ENCODE measurements at places on chromosomes 6 and 20.

- DNase-seq = no peak
Measured at GRCh38 chr20:23100720-23101107, 14.6 kb upstream of the CD93 start.

DNA sequence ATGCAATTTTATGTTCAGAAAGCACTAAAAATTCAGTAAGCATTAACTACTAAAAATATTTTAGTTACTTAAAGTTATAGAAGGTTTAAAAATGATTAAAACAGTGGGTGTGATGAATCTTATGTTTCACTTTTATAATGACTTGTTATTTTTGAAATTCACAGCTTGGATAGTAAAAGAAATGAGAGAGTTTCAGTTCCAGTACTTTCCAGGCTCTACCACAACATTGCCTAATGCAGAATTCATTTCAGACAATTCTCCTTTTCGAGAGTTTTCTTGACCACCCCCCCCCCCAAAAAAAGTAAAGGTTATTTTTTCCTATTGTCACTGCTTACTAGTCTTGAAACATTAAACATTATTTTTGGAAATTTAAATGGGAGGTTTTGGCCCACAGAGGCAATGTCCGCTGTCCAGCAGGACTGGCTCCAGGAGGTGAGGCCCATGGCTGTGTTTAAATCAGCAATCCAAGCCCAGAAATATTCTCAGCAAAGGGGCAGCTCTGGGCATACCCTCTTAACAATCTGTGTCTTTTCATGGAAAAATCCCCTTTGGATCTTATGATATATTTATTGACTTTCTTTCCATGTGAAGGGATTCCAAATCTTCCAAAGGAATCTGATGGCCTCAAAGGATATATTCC is 519.9 kb downstream of the MAFB start:
- no peak for DNase-seq

DNA sequence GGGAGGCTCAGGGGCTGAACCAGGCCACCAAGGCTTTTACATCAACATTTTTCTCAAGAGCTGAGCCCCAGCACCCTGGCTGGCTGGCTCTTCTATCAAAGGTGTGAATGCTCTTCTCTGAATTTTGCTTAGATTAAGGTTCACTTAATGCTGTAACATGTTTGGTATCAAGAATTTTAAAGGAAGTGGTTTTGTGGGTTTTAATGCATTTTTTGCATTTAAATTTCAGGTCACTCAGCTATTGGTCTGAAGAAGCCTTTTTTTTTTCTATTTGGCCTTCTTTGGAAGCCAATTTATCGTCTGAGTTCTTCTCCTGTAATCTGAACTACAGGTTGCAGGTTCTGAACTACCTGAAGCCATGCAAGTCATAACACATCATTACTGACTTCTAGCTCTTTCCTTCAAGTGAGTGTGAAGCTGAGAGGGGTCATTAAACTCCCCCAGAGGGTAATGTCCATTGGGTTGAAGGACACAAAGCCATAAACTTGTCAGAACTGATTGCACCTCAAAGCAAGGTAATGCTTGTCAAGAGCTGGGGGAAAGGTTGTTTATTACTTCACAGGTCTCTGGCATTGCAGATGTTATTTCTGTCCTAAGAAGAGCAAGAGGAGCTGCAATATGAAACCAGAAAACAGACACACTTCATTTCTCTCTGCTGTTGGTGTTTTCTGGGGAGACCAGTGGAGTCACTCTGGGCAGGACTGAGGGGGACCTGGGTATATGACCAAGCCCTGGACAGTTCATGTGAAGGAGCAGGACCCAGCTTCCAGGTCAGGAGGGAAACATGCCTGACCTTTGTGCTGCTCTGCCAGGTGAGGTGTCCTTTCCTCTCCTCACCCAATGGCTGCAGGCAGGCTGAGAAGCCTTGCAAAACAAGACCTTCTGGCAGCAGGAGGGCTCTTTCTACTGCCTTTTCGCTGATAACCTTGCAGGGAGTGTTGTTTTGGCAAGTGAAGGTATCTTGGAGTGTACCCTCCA is 26.1 kb upstream of the NEDD9 start:
- no peak for DNase-seq

DNA sequence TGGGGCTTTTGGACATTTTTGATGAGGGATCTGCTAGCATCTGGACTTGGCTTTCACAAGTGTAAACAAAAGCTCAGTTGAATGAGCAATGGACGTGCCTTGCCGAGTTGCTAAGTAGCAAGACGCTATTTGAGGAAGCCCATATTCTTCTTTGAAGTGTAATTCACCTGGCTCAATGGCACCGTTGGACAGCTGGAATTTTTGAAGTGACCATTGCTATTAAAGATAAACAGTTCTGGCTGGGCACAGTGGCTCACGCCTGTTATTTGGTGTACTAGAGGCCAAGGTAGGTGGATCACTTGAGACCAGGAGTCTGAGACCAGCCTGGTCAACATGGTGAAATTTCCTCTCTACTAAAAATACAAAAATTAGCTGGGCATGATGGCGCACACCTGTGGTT is 88.8 kb upstream of the SOX4 start:
- DNase-seq = no peak

- no peak for DNase-seq
Measured at GRCh38 chr6:26044140-26045064, 42.8 kb upstream of the HFE start.

DNA sequence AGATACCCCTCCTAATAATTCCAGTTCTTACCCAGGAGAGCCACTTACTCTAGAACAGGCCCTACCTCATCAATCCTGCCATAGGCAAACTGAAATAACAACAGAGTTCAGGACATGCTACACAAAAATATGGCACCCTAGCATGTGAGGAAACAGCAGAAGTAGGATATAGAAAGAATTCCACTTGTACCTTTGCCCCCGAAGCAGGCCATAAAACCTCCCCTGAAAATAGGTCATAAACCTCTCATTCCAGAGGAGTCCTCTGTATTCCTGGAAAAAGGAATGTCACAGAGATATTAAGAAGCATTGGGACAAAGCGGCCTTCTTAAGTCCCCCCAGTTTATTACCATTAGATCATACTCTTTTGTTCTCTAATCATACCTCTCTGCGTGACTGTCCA is 504.3 kb upstream of the MARCKS start:
- peak; percentile 11 for DNase-seq

DNA sequence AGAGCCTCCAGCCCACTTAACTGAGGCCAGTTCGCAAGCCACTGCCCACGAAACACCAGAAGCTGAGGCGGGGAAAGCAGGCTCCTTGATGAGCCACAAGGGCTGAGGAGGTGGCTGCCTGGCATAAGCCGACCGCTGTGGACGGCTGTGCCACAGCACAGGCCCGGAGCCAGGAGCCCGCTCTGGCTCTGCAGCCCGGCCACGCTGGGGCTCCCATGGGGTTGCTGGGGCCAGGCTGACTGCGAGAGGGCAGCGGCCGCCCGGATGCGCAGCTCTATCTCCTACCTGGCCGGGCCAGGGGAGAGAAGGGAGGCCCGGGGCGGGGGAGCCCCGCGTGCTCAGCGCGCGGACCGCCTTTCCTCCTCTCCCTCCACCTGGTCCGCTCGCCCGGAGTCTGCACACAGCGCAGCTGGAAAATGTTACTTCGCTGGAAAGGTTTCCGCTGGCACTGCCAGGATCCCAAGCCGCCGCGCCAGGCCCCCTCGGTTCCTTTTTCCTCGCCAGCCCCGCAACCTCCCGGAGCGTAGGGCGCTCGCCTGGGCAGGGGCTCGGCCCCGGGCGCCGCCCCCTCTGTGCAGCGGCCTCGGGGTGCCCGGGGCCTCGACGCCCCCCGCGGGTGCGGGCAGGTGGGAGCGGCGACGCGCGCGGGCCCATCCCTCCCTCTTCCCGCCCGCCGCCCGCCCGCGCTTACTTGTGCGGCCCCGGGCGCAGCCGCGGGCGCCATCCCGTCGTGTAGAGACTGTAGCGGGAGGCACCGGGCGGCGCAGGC is 657 bp downstream of the EMILIN3 start:
- no peak for DNase-seq

GRCh38 chr6:22949967-22950366 is 380.6 kb downstream of the HDGFL1 start:
- no peak for DNase-seq

DNA sequence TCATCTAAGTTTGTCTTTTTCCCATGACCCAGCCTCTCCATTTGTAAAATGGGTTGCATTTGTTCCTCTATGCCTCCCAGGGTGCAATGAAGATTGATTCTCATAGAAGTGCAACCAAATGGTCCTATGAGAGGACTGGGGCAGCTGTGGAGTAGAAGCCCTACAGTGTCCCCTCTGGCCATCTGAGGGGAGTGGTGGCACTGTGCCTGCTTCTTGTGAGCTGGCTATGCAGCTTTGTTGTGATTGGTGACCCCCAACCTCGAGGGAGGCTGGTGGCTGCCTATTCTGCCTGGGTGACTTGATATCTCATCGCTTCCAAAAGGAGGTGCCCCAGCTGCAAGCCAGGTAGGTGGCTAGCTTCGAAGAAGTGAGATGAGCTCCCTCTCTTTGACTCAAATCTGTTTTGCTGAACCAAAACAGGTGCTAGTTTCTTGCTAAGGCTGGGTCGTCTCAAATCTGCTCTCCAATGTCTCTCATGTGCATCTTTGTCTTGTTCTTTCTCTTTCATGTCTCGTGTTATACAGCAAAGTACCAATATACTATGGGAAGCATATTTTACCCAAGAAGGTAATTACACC is 33.9 kb downstream of the TXLNB start:
- DNase-seq = no peak

GRCh38 chr20:10523443-10523842 is 88.3 kb downstream of the SLX4IP start:
- DNase-seq = no peak

- DNase-seq = peak; percentile 65
Measured at GRCh38 chr20:43658069-43658722, 8.7 kb upstream of the MYBL2 start.

GRCh38 chr20:19850198-19850533 is 92.1 kb downstream of the RIN2 start:
- DNase-seq = no peak

DNA sequence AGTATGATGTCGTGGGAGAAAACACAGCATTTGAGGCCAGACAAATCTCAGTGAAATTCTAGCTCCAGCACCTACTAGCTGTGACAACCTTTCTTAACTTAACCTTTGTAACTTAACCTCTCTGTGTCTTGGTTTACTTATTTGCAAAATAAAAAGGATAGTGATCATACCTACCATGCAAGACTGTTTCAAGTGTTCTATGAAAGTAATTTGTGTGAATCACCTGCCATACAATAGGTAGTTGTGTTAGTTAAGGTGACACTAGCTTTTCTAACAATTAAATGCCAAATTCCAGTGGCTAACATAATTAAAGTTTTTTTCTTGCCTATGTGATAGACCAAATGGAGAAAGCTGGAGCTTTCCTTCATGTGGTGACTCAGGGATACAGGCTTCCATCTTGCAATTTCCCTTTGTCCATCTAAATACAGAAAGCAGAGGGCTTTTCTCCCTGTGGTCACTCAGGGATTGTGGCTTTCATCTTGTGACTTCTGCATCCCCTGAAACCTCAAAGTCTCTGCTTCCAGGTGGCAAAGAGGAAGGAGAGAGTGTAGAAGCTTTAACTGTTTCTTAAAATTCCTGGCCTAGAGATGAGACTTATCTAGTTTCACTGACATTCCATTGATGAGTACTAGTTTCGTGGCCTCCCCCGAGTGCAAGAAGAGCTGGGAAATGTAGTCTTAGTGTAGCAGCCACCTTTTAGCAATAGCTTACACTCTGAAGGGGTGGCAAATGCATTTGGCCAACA is 311.4 kb downstream of the CLIC5 start:
- no peak for DNase-seq

GRCh38 chr6:63731930-63732329 is 96.3 kb downstream of the PHF3 start:
- no peak for DNase-seq

DNA sequence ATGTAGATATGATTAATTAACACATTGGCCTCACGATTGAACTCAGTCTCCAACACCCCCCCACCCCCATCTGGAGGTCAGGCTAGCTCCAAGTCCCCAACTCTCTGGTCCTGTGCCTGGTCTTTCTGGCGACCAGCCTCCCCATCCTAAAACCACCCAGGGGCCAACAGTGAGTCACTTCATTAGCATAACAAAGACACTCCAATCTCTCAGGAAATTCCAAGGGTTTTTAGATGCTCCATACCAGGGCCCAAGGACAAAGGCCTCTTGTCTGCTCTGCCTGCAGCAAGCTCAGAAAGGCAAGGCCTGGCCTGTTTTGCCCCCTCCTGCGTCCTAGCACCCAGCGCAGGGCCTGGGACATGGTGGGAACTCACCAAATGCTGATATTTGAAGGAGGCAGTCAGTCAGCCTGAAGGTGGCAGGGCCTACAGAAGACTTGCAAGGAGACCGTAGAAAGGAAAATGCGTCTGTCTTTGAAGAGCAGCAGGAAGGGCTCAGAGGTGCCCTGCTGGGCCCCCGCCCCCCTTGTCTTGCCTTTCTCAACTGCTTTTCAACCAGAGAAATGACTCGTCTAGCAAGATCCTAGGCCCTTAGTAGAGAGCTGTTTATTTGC is 184.7 kb downstream of the CDH4 start:
- DNase-seq = peak; percentile 88

DNA sequence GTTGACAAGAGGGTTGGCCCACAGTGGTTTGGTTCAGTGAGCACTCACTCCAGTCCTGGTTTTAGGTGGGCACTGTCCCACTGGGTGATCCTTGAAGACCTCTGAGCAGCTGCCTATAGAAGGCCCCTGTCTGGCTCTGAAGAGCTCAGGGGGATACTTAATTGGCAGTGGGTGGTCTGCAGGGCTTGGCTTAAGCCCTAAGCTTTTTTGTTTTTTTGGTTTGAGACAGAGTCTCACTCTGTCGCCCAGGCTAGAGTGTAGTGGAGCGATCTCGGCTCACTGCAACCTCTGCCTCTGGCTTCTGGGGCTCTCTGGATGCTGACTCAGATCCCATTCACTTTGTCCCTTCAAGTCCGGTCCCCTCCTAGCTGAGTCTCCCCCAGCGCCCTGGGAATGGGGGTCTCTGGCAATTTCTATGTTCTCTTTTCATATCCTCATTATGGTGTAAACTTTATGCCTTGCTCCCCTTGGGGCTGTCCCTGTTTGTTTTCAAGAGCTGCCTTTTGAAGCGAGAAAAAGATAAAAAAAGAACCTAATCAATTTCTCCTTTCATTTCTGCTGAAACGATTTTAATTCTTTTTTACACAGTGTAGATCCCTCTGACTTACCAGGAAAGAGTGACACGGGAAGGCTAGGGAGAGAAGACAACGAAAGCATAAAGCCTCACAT is 12.2 kb upstream of the KCNG1 start:
- DNase-seq = no peak

DNA sequence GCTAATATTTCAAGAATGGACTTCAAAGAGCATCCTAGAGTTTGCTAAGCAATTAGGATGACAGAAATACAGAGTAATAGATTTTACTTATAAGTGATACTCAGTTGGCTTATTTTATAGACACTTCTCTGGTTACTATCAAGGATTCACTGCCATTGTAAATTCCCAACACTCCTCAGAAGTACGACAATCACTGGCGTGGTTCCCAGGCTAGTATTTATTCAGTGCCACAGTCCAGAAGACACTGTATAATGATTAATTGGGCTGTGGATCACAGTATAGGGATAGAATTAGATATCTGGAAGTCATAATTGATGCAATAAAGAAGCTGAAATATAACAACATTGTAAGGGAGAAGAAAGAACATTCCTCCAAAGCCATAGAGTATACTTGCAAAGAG is 15.7 kb downstream of the MANEA start:
- no peak for DNase-seq

- DNase-seq = no peak
Measured at GRCh38 chr6:34665019-34665418, 31.5 kb downstream of the ILRUN start.

All from urothelium cell line (cell line).